ENCODE measurements at places on chromosomes 6 and 20. TPM values are rescaled to one million over a fixed set of nuclear protein-coding genes. Genes with fewer than 3 reads are reported as not detected.

The TMEM74B gene
- 10.9 TPM for total RNA-seq

The FLRT3 gene
- 1.0 TPM for total RNA-seq

- no peak within 1 kb of the TSS for H3K27ac ChIP-seq
- H3K36me3 ChIP-seq, result no peaks in the 10 kb centered on the region
- H3K4me3 ChIP-seq, result peak within 1 kb of the TSS; percentile 82
- H3K27me3 ChIP-seq, result peaks cover 100% of the 10 kb centered on the region
Observed at GRCh38 chr6:84764332-84765049, at the start of gene TBX18. TBX18 (minus strand) TSS chr6:84764598; CDS start chr6:84764181, 417 bp downstream.

GRCh38 chr6:151209071-151209831 is 30.5 kb upstream of the AKAP12 start:
- peaks cover 21% of the 10 kb centered on the region for H3K36me3 ChIP-seq
- H3K27me3 ChIP-seq, result no peaks in the 10 kb centered on the region
- H3K4me3 ChIP-seq, result no peak overlapping the region
- no peak for DNase-seq

GRCh38 chr20:458776-459175 is 3.6 kb downstream of the TBC1D20 start:
- DNase-seq, result no peak
- peaks cover 15% of the 10 kb centered on the region for H3K27me3 ChIP-seq
- H3K4me3 ChIP-seq, result no peak overlapping the region

- no peaks in the 10 kb centered on the region for H3K27me3 ChIP-seq
- DNase-seq, result no peak
- no peak overlapping the region for H3K4me3 ChIP-seq
- H3K4me1 ChIP-seq, result peaks cover 33% of the 10 kb centered on the region
- 0 out of 2 replicates have a peak overlapping the region, but pooled peaks have one; percentile 26 for H3K27ac ChIP-seq
Observed at GRCh38 chr6:155062866-155063341, 67.8 kb downstream of the TIAM2 start.

DNA sequence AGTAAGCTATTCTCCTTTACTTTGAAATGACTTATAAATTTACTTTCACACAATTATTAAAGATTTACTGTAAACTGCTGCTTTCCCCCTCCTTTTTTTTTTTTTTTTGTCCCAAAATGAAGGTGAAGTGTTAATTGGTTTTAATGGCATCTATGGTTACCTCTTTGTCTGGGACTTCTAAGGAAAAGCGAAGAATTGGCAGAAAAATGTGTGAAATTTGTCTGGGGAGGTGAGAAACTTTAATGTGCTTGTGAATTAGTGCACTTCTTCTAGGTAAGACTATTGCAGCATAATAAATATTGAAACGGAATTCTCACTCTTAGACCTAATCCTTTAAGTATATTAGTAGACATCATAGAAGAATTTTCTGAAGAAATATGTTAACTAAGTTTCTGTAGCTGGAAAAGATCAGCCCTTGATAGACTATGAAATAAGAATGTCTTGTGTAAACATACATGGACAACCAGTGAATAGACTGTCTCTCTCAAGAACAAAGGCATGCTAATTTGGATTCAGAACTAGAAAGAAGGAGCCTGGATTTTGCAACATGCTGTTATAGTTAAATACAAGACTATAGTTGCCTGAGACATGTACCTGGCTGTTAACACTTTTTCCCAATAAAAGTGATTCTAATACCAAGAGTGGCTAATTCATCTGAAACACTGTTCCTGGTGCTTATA is 23.9 kb downstream of the FLRT3 start:
- H3K4me3 ChIP-seq, result no peak overlapping the region
- peaks cover 14% of the 10 kb centered on the region for H3K4me1 ChIP-seq
- no peaks in the 10 kb centered on the region for H3K36me3 ChIP-seq
- DNase-seq, result no peak
- no peak overlapping the region for H3K27ac ChIP-seq
